ENCODE measurements at places on chromosomes 4 and X.

DNA sequence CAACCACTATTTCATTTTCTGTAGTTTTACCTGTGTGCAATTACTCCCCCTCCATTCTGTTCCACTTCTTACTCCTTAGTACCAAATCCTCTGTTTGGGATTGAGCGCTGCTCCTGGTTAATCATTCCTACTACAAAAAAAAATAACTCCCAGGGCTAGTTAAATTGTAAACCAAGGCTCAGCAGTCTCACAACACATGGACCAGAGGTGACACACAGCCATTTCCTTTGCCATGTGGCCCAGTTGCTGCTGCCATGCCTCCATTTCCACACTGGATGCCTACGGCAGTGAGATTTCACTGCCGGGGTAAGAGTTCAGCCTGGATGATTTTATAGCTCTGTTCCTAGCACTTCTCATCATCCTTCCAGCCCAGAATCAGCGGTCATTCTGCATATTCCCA lies 107.2 kb downstream of the AKAP4 start:
- DNase-seq: no peak

GRCh38 chr4:100894339-100894870 lies 376.6 kb upstream of the EMCN start:
- DNase-seq: no peak

- DNase-seq: no peak
These were observed 48.5 kb upstream of the EGFL6 start for GRCh38 chrX:13520936-13521335.

DNA sequence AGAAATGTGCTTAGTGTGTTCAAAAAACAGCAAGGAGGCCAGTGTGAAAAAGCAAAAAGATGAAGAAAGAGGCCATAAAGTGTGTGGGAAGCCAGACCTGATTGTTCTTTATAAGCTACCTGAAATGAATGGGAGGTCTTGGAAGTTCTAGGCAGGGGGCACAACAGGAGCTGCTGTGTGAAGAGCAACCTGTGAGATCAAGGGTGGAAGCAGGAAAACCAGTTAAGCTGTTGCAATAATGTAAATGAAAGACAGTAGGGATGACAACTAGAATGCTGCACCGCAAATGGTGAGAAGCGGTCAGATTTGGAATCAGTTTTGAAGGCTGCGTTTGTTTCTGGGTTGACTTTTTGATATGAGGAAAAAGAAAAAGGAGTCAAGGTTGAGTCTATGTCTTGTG lies 123.5 kb downstream of the TMEM144 start:
- no peak for DNase-seq

- no peak for DNase-seq
These were observed 552.3 kb downstream of the PCDH7 start for GRCh38 chr4:31272331-31273061.

- no peak for DNase-seq
These were observed 110.2 kb downstream of the CPZ start for GRCh38 chr4:8702516-8703400.

- no peak for DNase-seq
These were observed 33.7 kb downstream of the USP53 start for GRCh38 chr4:119246177-119246733.

DNA sequence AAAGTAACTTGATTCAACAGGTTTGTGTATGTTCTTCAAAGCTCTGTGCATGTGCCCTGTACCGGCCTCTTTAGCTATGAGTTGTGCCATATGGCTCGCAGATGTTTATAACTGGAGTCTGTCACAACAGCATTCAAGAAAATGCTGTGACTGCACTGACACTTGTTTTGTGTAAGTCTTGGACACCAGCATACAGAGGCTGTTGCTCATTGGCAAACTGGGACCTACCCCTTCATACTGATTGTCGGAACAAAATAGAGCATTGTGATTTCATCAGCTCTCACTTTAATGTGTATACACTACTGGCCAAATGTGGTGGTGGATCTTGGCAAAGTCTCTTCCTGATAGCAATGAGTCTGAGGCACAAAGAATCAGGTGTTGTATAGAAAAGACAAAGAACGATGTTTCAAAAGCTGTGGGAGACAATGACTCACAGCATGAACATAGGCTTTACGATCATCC lies 133.9 kb downstream of the EGF start:
- DNase-seq: no peak

DNA sequence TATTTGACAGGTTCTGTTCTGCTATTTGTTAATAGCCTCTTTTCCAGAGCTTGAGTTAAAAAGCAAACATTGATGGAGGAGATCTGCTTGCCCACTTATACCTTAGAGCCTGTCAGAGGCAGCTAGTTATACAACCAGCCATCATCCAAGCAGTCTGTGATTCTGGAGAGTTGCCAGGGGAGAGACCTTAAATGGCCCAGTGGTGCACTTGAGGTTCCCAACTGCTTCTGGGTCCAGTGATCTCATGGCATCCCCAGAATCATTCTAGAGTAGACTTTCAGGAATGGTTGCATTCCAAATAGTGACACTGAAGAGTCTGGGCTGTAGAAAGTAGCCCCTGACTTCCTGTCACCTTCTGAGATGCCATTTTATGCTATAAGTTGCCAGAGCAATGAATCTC lies 160.7 kb downstream of the FHIP1A start:
- no peak for DNase-seq

Measured in activated CD4-positive, alpha-beta T cell treated with anti-CD3 and anti-CD28 coated beads, Interleukin-2, amount 50 U/mL, for 4 hours (primary cell).